Activated T-helper 9 cell treated with anti-CD3 and anti-CD28 coated beads, Interleukin-2, amount 50 U/mL, for 16 hours (primary cell): ENCODE measurements at places on chromosomes 1 and 21.

GRCh38 chr1:21260405-21261125 is 29.7 kb downstream of the ECE1 start:
- no peak for DNase-seq

DNA sequence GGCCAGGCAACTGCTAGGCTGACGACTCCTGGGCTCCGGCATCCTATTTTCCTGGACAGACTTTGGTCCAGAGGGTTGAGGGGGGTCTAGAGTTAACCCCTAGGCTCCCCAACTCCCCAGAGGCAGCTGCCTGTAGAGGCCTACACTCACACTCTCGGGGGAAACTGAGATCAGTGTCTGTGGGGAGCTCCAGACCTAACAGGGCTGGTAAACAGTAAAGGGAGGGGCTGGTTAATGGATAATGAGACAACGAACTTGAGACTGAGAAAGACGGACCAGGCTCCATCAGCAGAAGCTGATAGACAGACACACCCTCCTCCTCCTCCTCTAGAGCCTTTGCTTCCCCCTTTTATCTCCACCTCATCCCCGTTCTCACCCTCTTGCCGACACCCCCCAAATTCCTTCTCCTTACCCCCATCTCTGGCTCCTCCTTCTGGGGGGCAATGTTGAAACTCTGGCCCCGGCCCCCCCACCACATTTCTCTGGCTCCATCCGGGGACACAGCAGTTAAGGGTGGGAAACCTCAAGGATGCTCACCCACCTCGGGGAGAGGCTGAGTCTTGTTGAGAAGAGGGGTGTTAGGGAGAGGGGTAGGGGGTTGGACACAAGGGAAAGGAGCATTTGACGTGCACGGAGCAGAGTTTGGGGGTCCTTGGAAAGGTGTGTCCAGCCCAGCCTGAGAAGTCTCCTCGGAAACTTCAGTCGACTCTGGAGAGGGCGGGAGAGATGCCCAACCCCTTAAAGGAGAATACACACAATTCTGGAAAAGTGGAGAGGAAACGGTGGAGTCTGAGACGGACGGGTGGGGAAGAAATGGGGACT is at the start of gene MTMR11:
MTMR11 (minus strand) TSS at position 710 of the 822 bp plus-strand sequence; CDS start at position 478, 232 bp downstream.
- DNase-seq, result no peak

GRCh38 chr21:30329203-30329875 is 8.2 kb downstream of the KRTAP27-1 start:
- no peak for DNase-seq

DNA sequence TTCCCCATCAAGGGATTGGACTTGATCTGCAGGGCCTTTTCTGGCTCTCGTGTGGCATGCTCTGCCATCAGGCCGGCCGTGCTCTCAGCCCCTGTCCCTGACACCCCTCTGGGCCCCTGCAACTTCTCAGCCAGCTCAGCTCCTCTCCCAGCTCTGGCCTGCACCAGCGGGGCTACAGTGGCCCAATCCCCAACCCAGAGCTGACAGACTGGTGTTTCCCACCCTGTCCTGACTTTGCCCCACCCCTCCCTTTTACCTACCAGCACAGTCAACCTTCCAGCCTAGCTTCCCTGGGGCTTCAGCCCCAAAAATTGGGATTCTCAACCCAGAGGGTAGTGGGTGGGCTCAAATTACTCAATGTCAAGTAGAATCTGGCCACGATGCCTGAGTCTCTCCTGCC is 149.3 kb downstream of the SYF2 start:
- no peak for DNase-seq

DNA sequence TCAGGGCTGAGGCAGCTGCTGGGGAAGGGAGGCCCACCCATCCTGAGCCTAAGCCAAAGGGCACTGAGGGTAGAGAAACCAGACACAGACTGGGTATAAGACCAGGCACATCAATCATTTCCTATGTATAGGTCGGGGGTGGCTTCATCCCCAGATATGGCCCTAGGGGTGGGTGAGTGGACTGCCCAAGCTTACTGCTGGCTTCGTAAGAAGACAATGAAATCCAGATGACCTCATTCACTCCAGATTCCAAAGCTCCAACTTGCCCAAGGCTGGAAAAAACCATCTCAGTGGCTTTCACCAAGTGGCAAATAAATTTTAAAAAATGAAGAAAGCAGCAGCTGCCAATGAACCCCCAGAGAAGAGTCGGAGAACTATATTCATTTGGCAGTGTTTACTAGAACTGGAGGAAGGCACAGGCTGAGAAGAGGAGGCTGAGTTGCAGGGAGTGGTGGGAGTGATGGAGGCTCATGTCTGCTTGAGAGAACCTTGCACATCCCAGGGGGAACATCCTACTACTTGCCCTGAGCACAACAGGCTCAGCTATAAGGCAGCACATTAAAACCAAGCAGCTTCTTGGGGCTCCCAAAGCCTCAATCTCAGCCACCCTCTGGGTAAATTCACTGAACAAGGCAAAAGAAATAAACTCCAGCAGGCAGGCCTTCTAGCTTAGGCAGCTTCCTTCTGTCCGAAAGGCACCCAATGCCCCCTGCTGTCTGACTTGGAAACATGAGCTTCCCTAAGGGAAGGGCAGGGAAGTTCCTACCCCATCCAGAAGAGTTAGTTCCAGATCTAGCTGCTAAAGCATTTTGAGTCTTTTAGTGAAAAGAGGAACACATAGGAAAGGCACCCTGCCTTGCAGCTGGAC is 14.1 kb downstream of the PEA15 start:
- DNase-seq, result no peak

- no peak for DNase-seq
Observed at GRCh38 chr1:89990976-89991831, 3.7 kb upstream of the ZNF326 start.

GRCh38 chr1:3066250-3066711 is 2.7 kb upstream of the PRDM16 start:
- DNase-seq, result no peak

DNA sequence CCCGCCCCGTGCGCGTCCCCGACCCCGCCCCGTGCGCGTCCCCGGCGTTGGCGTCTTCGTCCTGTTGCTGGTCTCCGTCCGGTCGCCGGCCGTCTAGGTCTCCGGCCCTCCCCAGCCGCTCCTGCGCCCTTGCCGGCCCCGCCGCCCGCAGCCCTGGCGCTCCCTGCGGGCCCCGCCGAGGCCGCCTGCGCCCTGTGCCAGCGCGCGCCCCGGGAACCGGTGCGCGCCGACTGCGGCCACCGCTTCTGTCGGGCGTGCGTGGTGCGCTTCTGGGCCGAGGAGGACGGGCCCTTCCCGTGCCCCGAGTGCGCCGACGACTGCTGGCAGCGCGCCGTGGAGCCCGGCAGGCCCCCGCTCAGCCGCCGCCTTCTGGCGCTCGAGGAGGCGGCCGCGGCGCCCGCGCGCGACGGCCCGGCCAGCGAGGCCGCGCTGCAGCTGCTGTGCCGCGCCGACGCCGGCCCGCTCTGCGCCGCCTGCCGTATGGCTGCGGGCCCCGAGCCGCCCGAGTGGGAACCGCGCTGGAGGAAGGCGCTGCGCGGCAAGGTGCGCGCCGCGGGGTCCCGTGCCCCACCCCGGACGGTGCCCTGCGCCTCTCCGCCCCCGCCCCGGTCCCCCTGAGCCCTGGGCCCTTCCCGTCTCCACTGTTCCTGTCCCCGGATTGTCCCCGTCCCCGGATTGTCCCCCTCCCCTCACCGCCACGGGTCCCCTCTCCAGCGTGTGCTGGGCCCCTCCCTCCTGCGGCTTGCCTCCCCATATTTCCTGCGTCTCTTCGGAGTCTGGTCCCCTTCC is at the start of gene RNF187:
RNF187 (plus strand) TSS at position 47 of the 789 bp plus-strand sequence.
- peak; percentile 76 for DNase-seq

DNA sequence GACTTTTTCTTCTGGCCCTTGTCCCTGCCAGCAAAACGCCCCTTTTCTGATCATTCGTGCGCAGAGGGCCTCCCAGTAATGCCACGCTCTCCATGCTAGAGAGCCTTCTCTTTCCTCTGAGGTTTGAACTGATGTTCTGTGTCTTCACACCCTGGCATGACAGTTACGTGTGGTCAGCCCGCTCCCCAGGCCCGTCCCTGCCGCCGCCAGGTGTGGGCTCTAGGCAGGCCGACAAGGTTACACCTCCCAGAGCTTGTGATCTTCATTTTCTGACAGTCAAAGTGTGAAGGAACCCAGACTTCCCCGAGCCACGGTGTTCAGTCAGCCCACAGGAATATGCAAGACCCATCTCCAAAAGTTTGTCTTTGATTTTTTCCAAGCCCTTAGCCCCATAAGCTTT is 265.6 kb downstream of the TM2D1 start:
- no peak for DNase-seq

GRCh38 chr1:204157962-204158361 is 6.1 kb upstream of the ETNK2 start:
- no peak for DNase-seq
